Heart left ventricle (tissue), 16 donors: ENCODE measurements at places on chromosomes 6 and 20. TPM values are rescaled to one million over a fixed set of nuclear protein-coding genes. Genes with fewer than 3 reads are reported as not detected.
A peak's percentile ranks its signal among the peaks of the same experiment; 100 is the strongest.

- no peak overlapping the region for H3K27ac ChIP-seq
- H3K4me3 ChIP-seq = no peak overlapping the region
- H3K27me3 ChIP-seq = no peaks in the 10 kb centered on the region
- no peaks in the 10 kb centered on the region for H3K4me1 ChIP-seq
Measured at GRCh38 chr6:25025919-25026301, 90.2 kb upstream of the RIPOR2 start.

- no peaks in the 10 kb centered on the region for H3K36me3 ChIP-seq
- H3K27me3 ChIP-seq = no peaks in the 10 kb centered on the region
- no peak for DNase-seq
- no peak overlapping the region for H3K4me3 ChIP-seq
- H3K4me1 ChIP-seq = no peaks in the 10 kb centered on the region
- no peak overlapping the region for H3K27ac ChIP-seq
Measured at GRCh38 chr6:125316621-125317020, 14.9 kb upstream of the HDDC2 start.

DNA sequence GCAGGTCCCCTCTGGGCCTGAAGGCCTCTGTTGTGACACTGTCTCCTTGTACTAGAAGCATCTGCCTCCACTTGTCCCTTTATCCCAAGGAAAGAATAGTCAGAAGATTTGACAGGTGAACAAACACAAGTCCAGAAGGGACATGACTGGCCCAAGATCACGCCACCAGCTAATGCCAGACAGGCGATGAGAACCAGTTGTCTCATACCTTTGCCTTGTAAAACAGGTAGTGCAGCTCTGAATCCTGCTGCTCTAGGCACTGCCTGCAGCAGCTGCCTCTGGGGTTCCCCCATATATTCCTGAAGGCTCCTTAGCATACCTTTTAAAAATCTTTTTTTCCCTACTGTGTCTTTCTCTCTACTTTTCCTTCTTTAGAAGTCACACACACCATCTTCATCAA is 25.0 kb downstream of the SCAND1 start:
- H3K36me3 ChIP-seq = peaks cover 54% of the 10 kb centered on the region
- no peak for DNase-seq
- H3K27ac ChIP-seq = no peak overlapping the region
- no peaks in the 10 kb centered on the region for H3K27me3 ChIP-seq

DNA sequence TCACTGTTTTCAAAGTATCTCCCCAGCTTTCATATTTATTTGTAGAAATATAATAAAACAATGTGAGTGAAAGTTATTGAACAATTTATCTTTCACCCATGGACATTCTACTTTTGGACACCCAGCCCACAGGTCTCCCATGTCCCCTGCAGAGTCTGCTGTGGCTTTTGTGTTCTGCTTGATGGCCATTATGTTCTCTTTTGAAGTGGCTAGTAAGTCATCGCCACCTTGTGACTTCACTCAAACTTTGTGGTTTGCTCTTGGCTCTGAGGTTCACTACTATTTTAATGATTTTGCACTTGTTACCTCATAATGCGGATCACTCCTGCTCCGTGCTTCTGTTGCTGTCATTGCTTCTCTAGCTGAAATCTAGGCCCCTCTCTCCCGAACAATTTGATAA is 10.2 kb upstream of the DEFB113 start:
- no peak overlapping the region for H3K4me3 ChIP-seq
- H3K4me1 ChIP-seq = no peaks in the 10 kb centered on the region
- H3K27ac ChIP-seq = no peak overlapping the region
- H3K36me3 ChIP-seq = no peaks in the 10 kb centered on the region

The ARFGEF3 gene
- 2.8 TPM for total RNA-seq

The MARCKS gene
- total RNA-seq = 23.3 TPM

DNA sequence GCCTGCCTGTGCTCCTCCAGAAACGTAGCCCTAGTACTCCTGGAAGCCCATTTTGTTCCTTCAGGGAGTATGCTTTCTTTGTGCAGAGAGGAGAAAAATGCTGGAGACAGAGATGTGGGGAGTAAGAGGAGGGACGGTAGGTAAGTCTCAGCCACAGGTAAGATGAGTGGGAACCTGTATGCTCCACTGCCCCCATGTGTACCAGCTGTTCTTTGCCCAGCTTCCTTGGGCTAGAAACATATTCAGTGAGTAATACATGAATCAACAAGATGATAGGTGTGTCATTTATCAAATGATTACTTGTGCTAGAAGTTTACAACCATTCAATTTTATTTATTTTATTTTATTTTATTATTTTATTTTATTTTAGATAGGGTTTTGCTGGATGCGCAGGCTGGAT is 13.6 kb upstream of the CEP85L start:
- no peak for DNase-seq
- H3K36me3 ChIP-seq = no peaks in the 10 kb centered on the region
- no peaks in the 10 kb centered on the region for H3K27me3 ChIP-seq
- no peak overlapping the region for H3K4me3 ChIP-seq
- no peak overlapping the region for H3K27ac ChIP-seq

DNA sequence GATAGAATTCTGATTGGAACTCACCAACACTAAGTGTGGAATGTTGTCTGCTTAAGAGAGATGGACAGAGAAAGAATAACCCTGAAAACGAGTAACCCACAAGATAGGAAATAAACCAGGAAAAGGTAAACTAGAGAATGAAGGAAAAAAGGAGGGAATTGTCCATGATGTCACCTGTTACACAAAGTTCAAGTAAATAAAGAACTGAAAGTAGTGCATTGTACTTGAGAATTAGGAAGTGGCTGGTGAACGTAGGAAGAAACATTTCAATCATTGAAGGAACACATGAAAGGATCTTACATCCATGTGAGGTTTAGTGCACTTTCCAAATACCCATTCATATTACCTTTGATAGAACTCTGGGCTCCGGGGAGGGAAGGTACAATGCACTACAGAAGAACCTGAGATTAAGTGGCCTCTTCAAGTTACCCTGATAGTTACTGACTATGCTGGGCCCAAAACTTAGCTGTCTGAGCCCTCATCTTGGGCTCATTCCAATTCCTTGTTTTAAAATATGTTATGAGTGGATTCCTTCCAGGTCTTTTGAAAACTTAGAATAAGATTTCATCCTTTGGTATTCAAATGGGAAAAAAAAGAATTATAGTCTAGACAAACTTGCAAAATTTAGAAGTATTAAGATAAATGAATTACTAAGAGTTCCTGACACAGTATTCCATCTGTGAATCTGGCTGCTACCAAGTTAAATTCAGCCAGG is 1.1 kb upstream of the STX7 start:
- peaks cover 12% of the 10 kb centered on the region for H3K4me1 ChIP-seq
- H3K27ac ChIP-seq = peak overlapping the region; percentile 87
- H3K27me3 ChIP-seq = no peaks in the 10 kb centered on the region

- H3K27ac ChIP-seq = no peak overlapping the region
- no peak overlapping the region for H3K4me3 ChIP-seq
- no peaks in the 10 kb centered on the region for H3K27me3 ChIP-seq
- no peak for DNase-seq
- peaks cover 6% of the 10 kb centered on the region for H3K4me1 ChIP-seq
- H3K36me3 ChIP-seq = peaks cover 57% of the 10 kb centered on the region
Measured at GRCh38 chr6:142756215-142756630, 188.8 kb downstream of the HIVEP2 start.

- no peaks in the 10 kb centered on the region for H3K4me1 ChIP-seq
- no peaks in the 10 kb centered on the region for H3K27me3 ChIP-seq
- H3K36me3 ChIP-seq = no peaks in the 10 kb centered on the region
- no peak overlapping the region for H3K27ac ChIP-seq
Measured at GRCh38 chr6:21922086-21922485, 328.5 kb downstream of the SOX4 start.

DNA sequence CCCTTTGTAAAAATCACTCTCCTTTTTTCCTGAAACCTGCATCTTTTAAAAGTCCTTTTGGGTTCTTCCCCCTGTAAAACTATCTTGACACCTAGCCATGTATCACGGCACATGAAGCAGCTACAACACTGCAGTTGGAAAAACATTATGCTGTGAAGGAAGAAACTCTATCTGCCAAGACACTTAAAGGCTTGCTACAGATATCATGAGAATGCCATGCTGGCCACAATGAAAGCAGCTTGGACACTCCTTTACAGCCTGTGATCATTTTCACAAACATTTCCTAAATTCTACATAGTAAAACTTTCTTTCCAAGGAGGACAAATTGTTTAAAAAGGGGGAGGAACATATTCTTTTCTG is 31.8 kb downstream of the CNKSR3 start:
- H3K36me3 ChIP-seq = no peaks in the 10 kb centered on the region
- H3K27ac ChIP-seq = peak overlapping the region; percentile 26
- peaks cover 14% of the 10 kb centered on the region for H3K4me1 ChIP-seq
- no peaks in the 10 kb centered on the region for H3K27me3 ChIP-seq
- DNase-seq = no peak

The MOG gene
- 3.2 TPM for total RNA-seq

The SLC22A1 gene
- 0.32 TPM for total RNA-seq

DNA sequence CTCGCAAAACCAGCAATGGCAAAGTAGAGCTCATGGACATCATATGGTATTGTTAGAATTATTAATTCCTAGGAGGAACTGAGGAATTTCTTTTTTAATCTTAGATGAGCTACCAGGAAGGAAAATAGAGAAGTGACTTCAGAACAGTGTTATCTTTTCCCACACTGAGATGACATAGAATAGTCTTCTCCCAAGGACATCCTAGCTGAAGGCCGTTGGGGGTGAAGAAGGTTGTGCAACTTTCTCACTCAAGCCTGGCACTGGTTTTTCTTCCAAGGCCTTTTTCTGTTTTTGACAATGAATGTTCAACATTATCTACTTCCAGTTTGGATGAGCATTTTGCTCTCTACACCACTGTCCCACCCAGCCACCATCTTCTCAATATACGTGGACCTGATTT is 35.8 kb upstream of the MAS1 start:
- no peak overlapping the region for H3K27ac ChIP-seq
- no peak for DNase-seq
- no peaks in the 10 kb centered on the region for H3K36me3 ChIP-seq
- H3K27me3 ChIP-seq = no peaks in the 10 kb centered on the region

GRCh38 chr6:9126878-9127560 is 691.7 kb upstream of the SLC35B3 start:
- no peak overlapping the region for H3K4me3 ChIP-seq
- no peak overlapping the region for H3K27ac ChIP-seq
- DNase-seq = no peak
- H3K36me3 ChIP-seq = no peaks in the 10 kb centered on the region

DNA sequence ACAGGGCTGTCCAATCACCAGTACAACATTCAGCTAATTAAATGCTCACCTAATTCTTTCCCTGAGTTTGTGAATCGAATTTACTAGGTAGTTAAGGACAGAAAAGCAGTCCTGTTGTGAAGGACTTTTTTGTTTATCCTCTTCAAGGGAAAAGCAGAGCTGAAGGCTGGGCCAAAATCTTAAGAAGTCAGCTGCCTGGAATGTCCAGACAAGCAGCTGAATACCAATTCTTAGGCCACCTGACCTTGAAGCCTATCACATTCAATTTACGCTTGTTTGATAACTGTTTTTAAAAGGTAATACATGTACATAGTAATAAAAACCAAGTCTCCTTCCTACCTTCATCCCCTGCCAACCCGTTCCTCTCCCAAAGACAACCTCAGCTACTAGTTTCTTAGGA is 56.4 kb downstream of the UQCC1 start:
- no peaks in the 10 kb centered on the region for H3K4me1 ChIP-seq
- peaks cover 61% of the 10 kb centered on the region for H3K36me3 ChIP-seq
- H3K27ac ChIP-seq = no peak overlapping the region
- no peak overlapping the region for H3K4me3 ChIP-seq
- no peaks in the 10 kb centered on the region for H3K27me3 ChIP-seq

GRCh38 chr6:7505189-7505699 is 36.2 kb upstream of the DSP start:
- DNase-seq = no peak
- H3K4me1 ChIP-seq = peaks cover 6% of the 10 kb centered on the region
- H3K27me3 ChIP-seq = no peaks in the 10 kb centered on the region
- no peak overlapping the region for H3K27ac ChIP-seq
- H3K36me3 ChIP-seq = no peaks in the 10 kb centered on the region

DNA sequence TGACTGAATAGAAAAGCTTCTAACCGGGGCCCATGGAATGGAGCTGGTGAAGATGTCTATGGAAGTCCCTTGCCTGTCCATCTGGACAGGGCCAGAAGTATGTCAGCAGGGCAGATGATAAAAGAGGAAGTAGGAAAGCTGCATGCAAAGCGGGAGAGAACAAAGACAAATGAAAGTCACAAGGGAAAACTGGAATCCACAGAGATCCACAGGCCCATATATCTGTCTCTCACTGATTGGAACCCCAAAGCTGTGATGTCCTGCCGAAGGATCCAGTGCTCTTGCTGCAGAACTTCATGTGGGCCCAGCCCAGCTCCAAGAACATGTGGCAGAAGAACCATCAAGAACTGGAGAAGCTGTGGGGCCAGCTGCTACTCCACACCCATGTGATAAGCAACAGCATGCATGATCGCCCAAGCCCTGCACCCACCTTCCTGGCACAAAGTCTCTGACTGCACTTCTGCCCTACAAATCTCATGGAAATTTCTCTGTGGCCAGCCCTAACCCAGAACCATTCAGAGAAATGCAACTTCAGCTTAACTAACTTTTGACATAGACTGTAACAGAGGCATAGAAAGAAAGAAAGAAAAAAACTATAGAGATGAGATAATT is 716.0 kb downstream of the KIF16B start:
- H3K4me1 ChIP-seq = no peaks in the 10 kb centered on the region
- no peak overlapping the region for H3K27ac ChIP-seq
- H3K36me3 ChIP-seq = no peaks in the 10 kb centered on the region
- H3K4me3 ChIP-seq = no peak overlapping the region
- DNase-seq = no peak
- no peaks in the 10 kb centered on the region for H3K27me3 ChIP-seq

DNA sequence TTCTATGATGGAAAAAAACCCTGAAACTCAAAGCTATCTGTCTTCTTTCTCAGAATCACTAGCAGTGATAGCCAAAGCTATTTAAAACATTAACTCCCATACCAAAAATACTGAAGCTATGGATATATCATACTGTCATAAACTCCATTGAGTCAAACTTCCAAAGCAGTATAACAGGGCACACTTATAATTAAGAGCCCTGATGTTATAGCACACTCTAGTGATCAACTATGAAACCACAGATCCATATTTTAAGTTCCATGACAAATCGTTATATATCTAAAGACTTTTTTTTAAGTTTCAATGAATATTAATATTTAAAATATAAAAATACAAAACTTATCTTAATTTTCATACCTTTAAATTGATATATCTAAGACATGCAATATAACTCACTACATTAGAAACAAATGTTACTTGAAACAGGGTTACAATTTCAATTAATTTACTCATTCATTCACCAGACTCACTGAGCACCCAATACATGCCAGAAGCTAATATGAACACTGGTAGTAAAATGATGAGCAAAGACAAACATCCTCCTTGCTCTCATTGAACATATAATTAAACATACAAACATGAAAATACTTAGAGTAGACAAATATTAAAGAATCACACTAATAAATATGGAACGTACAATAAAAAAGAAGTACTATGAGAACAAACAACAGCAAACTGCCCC is 69.3 kb downstream of the IBTK start:
- H3K36me3 ChIP-seq = peaks cover 20% of the 10 kb centered on the region
- no peaks in the 10 kb centered on the region for H3K4me1 ChIP-seq
- H3K4me3 ChIP-seq = no peak overlapping the region
- no peak for DNase-seq
- H3K27me3 ChIP-seq = no peaks in the 10 kb centered on the region
- H3K27ac ChIP-seq = no peak overlapping the region

- H3K4me1 ChIP-seq = peaks cover 2% of the 10 kb centered on the region
- H3K4me3 ChIP-seq = no peak overlapping the region
- H3K27me3 ChIP-seq = no peaks in the 10 kb centered on the region
- H3K27ac ChIP-seq = no peak overlapping the region
Measured at GRCh38 chr6:90361174-90361573, 64.5 kb upstream of the BACH2 start.

The HCRTR2 gene
- total RNA-seq = not detected

The RIPOR3 gene
- total RNA-seq = 2.4 TPM

The PAK1IP1 gene
- total RNA-seq = 8.2 TPM

The KCNG1 gene
- 0.38 TPM for total RNA-seq
